Urinary bladder (tissue), 4 donors: ENCODE measurements at places on chromosomes 1 and 21. TPM values are rescaled to one million over a fixed set of nuclear protein-coding genes. Genes with fewer than 3 reads are reported as not detected.

DNA sequence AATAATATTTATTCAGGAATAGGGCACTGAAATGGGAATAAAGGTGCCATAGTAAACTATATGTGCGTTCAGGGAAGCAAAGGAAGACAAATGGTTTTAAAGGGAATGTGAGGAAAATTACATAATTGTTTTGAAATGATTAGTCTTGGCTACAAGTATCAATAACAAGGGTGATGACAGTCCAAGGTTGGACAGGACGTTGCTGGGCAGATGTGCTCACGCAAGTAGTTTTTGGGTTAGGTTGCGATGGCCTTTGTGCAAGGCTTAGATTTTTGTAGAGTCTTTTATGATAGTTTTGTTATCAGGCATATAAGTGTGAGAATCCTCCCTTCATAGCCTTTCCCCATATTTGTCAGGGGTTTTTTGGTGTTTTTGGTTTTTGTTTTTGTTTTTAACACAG, 57.0 kb downstream of the SPATA6 start:
- no peak for DNase-seq

GRCh38 chr1:225253784-225254183, 174.1 kb downstream of the LBR start:
- no peak for DNase-seq

Gene NBL1
- 59.3 TPM for total RNA-seq

Gene LCE1F
- total RNA-seq = not detected

DNA sequence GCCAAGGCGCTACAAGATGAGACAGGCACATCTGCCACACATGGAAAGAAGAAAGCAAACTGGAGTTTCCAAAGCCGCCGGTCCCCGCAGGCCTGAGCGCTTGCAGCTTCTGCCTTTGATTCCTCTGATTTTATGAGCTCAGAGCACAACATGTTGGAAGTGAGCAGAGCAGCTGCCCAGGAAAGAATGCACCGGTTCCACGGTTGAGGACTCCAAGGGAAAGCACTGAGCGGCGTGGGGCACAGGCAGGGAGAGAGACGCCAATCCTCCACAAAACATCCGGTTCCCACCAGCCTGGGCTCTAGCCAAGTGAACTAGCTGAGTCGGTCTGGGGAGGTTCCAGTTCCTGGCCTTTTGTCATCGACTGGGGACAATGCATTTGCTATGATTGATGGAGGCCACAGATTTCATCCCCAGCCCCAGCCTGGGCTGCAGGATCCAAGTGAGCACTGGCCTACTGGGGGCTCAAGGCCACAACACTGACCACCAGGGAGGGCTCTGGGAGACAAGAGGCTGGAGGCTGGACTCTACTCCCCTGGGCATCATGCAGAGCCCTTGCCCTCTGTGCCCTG, 253.1 kb upstream of the IRF2BP2 start:
- DNase-seq = peak; percentile 75

DNA sequence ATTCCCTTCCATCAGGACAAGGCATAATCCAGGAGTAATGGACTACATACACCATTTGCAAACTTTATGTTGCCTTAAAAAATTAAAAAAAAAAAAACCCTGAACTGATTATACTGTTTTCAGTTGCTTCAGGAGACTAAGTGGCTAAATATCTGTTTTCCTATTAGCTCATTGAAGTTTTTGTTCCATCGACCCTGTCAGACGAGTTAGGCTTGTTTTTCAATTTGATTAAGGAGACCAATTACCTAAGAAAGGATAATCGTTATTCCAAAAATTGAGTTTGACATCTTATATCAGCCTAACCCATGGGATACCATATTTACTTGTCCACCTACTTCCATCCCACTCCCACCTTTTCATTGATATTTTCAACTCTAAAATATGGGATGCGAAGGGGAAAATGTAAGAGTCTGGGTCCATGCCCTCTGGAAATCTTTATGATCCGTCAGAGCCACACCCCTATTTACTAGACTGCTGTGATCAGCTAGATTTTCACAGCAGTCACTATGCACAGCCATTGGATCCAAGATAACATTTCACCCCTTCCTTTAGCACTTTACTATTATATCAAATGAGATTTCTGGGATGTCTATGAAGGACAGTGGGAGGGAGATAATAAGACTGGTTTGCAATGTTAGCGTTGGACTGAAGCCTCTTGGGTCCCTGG, 41.0 kb downstream of the IL12RB2 start:
- no peak for DNase-seq

Gene DDAH1
- total RNA-seq = 32.9 TPM

Gene CSMD2
- total RNA-seq = 0.42 TPM

Gene CXADR
- 44.2 TPM for total RNA-seq

Gene CD247
- 1.3 TPM for total RNA-seq

- DNase-seq = no peak
These were observed 42.2 kb downstream of the AIDA start for GRCh38 chr1:222670110-222670509.

DNA sequence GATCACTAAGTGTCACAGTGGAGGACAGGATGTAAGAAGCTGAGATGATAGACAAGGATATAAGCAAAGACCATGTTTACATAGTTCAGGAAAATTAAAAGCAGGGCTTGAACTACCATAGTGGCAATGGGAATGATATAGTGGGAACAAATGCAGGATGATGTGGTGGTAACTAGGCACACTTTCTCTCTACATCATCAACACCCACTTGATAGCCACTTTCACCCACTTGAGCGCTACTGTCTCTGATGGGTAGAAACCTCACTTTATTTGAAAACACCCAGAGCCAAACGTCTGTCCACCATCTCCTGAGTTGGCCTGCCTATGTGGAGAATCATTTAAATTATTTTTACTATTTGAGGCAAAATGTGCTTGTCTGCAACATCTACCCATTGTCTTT, 305.0 kb upstream of the ST6GALNAC5 start:
- no peak for DNase-seq

Gene USP1
- 82.4 TPM for total RNA-seq

Gene TGFB2
- total RNA-seq = 32.8 TPM

DNA sequence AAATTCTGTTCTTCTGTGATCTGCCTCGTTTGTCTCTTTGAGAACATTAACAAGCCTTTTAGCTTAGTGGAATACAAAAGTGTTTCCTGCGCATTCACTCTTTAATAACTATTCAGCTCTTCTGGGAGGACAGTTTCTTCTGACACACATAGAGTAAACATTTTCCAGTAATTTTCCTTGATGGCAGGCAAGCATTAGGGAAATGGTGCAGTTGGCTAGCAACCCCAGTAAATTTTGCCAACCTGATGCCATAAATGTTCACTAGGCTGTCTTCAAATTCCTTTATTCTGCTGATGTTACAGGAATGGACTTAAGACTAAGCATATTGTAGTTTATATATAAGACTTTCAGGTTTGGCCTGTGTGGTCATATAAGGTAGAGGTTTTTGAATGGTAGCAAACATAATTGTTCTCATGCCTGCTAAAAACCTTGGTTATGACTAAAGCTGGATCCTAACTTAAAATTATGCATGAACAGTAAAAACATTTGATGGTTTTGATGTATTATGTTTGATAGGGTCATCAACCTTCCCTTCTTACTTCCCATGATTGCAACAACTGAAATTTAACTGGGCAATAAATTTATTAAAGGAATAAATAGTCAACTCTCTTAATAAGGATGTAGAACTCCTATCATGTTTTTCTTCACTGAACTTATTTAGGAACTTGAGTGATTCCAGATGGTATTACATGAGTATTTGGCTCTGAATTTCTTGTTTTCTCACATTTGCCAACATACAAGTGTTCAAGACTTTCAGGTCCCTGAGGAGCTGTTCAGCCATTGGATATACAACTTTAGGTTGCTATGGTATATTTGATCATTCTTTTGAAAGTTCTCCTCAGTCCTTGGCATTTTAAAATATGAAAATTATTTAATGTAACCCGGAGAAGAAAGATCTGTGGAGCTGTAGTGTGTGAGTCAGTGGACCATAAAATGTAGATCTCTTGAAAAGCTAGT, 223.4 kb downstream of the FMN2 start:
- peak; percentile 7 for DNase-seq

Gene ERVH48-1
- total RNA-seq = not detected

DNA sequence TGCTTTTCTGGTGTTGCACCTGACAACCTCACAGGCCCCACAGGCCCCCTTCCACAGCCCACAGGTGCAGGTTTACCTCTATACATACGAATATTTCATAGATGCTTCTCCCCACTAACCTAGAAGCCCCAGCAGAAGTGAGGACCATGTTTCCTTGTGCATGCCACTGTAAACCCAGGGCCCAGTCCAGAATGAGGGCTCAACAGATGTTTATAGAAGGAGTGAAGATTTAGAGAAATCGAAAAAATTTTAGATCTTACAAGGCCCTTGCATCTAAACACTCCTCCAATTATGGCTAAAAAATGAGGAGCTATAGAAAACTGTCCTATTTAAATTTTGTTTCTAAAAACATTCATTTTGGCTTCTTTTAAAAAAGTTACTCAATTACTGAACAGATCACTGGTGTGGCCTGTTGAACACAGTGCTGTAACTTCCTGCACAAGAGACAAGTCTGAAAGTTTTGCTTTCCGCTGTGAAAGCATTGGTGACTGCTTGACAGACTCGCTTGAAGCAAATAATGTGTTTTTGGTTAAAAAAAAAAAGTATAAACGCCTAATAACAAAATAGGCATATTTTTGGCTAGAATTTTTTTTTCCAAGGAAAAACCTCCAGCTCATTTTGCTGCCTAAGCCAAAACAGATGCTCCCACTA, 1.2 kb downstream of the ABCB10 start:
- no peak for DNase-seq

DNA sequence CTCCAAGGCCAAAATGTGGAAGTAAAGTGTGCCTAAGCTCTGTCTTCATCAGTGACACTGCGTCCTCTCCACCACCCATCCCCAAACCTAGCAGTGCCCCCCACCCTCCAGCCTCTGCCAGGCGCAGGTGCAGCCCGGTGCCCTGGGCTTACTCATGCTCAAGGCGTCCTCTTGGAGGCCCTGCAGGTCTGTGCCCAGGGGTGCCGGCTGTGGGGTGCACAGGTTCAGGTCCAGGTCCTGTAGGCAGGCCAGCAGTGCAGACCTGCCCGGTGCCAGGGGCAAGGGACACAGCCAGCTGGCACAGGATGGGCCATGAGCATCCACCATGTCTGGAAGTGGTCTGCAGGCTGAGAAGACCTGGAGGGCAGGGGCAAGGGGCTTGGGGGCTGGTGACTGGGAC, 5.1 kb downstream of the ZNF683 start:
- no peak for DNase-seq

Gene LRIG2
- total RNA-seq = 49.7 TPM

- no peak for DNase-seq
These were observed 309.1 kb downstream of the HMCN1 start for GRCh38 chr1:186043296-186043695.

Gene B3GALT5
- total RNA-seq = 2.0 TPM

Gene XCL2
- not detected for total RNA-seq

DNA sequence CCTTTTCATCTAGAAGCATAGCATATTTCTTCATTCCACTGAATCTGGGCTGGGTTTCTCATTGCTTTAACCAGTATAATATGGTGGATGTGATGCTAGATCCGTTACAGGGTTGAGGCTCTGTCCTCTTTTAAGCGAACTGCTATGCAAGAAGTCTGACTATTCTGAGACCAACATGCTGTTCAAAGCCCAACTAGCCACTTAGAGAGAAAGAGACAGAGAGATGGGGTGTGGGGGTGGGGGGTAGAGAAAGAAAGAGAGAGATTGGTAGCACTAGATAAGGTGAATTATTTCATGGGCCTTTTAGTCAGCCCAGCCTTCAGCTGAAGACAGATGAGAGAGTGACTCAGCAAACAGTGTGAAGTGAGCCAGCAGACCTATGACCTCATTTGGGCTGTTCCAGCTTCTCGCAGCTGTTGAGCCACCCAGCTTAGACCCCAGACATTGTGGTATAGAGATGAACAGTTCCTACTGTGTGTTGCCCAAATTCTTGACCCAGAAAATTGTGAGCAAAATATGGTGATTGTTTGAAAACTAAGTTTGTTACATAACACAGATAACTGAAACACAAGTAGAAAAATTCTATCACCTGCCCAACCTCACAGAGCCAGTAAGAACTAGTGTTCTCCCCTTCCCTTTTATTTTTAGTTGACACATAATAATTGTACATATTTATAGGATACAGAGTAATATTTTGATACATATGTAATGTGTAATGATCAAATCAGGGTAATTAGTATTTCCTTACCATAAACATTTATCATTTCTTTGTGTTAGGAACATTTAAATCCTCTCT, 40.7 kb upstream of the PRKACB start:
- no peak for DNase-seq

- DNase-seq = no peak
These were observed 19.6 kb upstream of the HAO2 start for GRCh38 chr1:119348941-119349340.

DNA sequence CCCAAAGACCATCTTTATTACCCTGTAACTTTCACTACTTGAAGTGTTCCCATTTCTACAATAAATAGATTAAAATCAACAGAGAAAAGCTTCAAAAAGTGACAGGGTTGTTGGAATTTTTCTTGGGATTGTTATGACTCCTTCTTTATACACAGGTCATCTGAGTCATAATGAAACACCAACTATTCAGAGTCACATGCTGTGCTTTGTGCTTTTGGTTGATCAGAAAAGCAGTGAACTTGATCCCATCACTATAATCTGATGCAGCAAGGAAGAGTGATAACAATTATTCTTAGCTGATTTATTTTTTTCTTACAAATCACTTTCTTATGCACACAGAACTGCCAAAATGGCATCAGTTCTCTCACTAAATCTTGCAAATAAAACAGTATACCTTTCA, 422.9 kb downstream of the PTBP2 start:
- DNase-seq = no peak

Gene OR6K3
- not detected for total RNA-seq

Gene RAP1GAP
- 4.0 TPM for total RNA-seq

- no peak for DNase-seq
These were observed 233.0 kb upstream of the NFIA start for GRCh38 chr1:60849401-60849800.
